Dorsolateral prefrontal cortex (tissue), 122 donors: ENCODE measurements at places on chromosomes 2 and 18.

DNA sequence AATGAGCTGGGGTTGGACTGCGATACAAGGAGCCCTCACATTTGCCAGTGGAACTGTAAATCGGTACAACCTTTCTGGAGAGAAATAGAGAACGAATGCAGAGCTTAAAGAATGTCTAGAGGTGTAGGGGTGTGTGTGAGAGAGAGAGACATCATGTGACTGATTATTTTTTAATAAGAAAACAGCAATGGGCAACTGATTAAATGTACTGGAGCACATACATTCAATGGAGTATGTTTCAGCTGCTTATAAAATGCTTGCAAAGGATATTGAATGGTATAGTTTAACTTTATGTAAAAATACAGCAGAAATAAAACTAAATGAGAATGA, 391 bp upstream of the TMEM17 start:
- no peak for DNase-seq

DNA sequence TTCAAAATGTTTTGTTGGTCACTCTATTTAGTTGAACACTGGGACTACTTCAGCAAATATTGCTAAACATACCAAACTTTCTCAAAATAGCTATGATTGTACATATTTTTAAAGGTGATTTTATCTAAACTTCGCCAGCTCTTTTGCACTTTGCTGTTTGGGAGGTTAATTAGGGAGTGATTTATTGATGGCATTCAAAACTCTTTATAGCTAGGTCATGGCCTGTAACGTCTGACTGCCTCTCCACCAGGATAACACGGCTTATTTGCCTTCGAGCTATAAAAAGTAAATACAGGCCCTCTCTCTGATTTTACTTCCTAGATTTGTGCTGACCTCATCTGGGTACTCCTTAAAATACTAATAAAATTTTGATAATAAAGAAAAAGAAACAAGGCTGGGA, 931.9 kb downstream of the DCDC2C start:
- DNase-seq: no peak

DNA sequence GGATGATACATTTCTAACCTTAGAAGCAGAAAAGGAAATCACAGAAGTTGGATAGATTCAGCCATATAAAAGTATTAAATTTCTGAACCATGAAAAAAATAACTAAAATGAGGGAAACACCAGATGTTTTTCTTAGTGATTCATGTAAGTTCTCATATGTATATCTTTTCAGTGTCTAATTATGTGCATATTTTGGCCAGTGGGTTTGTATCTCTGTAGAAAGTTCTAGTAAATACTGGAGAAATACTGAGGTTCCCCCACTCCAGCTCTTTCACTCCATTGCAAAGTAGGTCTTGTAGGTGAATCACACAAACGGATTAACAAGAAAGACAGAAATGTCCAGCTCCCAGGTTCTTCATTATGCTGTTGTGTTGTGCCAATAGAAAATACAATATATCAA, 222.3 kb downstream of the NEDD4L start:
- no peak for DNase-seq

GRCh38 chr2:3513026-3513810, 6.1 kb downstream of the ADI1 start:
- no peak for DNase-seq

DNA sequence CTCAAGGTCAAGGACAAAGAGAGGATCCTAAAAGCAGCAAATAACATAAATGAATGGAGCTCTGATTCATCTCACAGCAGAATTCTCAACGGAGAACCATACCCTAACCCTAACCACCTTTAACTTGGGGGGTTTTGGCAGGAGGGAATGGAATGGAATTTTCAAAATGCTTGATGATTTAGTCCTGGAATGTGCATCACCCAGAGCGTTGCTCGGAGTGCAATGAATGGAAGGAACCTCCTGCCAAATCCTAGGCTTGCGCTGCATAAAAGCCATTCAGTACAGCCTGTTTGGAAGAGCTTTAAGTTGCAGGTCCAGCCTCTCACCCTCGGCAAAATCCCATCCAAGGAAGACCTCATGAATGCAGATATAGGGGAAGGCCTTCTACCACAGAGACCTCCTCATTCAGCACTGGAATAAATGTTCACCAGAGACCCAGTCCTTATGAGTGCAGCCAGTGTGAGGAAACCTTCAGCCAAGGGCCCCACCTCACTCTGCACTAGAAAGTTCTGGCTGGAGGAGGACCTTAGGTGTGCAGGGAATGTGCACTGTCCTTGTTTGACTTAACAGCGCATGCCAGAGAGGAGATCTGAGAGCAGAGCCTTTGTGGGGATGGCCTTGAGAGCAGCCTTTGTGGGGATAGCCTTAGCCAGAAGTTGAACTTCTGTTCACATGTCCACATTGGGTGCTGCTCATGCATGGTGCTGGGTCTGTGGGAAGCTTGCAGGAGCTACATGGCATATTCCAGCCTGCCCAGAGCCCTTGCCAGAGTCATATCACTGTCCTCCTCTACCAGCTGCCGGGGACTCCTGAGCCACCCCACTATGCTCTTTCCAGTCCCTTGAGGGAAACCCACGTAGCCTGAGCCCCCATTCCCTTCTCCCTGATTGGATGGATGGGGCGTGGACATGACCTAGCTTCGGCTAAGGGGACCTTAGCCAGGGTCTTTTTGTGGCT, 30.5 kb downstream of the ASB1 start:
- DNase-seq: no peak

DNA sequence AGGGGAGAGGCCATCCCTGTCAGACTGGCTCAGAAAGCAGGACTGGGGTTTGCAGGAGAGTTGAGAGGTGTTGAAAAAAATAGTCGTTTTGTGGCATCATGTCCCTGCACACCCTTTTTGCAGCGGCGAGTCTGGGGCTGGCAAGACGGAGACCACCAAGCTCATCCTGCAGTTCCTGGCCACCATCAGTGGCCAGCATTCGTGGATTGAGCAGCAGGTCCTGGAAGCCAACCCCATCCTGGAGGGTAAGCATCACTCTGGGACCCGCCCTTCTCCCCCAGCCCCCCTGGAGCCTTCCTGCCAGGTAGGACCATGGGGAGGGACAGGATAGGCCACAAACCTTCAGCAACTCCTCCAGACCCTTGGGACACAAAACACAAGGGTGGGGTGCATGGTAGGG, 34.2 kb downstream of the MYO7B start:
- no peak for DNase-seq

GRCh38 chr18:46789088-46789487, 32.2 kb upstream of the ST8SIA5 start:
- no peak for DNase-seq

GRCh38 chr18:70036168-70036567, 88.5 kb upstream of the CD226 start:
- no peak for DNase-seq
